ENCODE measurements at places on chromosomes 4 and X.

GRCh38 chr4:76067652-76068286 lies 6.7 kb upstream of the ART3 start:
- peak; percentile 83 for DNase-seq

DNA sequence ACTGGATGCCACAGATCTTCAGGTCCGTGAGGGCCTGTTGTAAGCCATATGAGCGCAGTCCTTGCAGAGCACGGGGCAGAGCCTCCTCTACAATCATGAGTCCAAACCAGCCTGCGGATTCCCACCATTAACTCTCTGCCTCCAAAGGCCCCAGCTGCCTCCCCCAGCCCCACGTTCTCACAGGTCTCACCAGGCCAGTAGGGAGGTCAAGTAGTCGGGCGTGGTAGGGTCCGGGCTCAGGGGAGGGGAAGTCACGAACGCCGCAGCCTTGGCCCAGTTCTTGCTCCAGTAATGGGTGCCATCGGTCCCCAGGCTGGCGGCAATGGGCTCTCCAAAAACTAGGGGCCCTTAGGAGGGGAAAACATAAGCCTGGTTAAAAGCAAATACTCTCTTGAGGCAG lies 53.6 kb downstream of the CRMP1 start:
- no peak for DNase-seq

GRCh38 chrX:19554786-19555185 lies 39.5 kb upstream of the MAP3K15 start:
- no peak for DNase-seq

DNA sequence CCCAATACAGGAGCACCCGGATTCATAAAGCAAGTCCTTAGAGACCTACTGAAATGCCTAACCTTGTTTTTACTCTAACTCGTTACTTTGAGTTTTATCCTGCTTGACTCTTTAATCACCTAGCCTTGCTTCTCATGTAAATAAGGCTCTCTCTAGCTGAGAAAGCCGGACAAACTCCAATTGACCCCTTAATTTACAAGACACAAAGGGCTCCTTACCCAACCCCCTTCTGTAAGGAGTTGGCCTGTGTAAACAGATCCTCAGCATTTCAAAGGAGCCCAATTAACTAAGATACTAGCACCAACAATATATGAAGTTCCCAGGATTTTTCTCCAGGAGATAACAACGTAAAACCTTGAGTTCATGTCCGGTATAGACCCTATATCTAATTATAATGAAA lies 61.7 kb downstream of the CT47B1 start:
- no peak for DNase-seq

DNA sequence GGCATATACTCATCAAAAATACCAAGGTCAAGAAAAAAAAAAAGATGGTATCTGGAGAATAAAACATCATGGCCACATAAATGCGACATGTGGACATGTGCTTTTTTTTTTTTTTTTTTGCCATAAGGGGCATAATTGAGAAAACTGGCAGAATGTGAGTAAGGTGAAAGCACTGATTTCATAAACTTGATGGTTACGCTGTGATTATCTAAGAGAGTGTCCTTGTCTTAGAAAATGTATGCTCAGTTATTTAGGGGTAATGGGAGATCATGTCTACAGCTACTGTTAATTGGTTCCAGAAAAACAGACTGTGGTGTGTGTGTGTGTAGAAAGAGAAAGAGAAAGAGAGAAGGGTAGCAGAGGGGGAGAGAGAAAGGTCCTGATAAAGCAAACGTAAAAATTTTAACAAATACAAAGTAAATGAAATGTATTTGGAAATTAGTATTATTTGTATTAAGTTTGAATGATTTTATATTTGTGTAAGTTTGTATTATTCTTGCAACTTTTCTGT lies 8.1 kb downstream of the DNAJB14 start:
- peak; percentile 6 for DNase-seq

DNA sequence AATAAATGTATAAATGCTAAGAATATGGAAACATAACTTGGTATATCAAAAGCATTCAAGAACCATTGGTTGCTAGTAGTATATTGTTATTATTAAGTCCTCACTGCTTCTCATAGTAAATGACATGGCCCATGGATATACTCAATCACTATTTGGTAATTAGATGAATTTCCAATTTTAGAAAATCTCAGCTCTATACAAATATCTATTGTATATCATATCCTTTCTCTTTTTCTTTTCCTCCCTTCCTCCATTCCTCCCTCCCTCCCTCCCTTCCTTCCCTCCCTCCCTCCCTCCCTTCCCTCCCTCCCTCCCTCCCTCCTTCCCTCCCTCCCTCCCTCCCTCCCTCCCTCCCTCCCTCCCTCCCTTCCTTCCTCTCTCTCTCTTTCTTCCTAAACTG lies 514.4 kb upstream of the LCORL start:
- no peak for DNase-seq

DNA sequence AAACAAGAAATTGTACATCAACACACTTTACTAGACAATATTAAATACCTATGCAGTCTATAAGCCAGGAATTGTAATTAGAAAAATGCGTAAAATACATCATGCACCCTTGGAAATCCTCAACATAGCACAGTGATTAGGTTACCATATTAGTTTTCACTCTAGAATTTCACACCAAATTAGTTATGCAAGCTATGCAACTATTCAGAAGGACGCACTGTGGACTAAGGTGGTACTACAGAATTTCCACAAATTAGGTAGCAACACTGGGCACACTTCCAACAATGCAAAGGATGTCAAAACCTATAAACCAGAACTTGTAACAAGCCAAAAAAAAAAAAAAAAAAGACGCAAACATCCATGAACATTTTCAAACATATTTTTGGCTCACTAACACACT lies 71.1 kb upstream of the ZCCHC13 start:
- DNase-seq: peak; percentile 54

- no peak for DNase-seq
Measured at GRCh38 chrX:19616959-19617358, 101.7 kb upstream of the MAP3K15 start.

DNA sequence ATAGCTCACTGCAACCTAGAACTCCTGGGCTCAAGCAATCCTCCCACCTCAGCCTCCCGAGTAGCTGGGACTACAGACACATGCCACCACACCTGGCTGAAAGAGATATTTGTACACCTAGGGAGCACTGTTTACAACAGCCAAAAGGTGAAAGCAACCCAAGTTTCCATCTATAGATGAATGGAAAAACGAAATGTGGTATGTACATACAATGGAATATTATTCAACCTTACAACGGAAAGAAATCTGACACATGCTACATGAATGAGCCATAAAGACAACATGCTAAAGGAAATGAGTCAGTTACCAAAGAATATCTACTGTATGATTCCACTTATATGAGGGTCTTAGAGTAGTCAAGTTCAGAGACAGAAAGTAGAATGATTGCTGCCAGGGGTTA lies 52.2 kb downstream of the ABCG2 start:
- no peak for DNase-seq

DNA sequence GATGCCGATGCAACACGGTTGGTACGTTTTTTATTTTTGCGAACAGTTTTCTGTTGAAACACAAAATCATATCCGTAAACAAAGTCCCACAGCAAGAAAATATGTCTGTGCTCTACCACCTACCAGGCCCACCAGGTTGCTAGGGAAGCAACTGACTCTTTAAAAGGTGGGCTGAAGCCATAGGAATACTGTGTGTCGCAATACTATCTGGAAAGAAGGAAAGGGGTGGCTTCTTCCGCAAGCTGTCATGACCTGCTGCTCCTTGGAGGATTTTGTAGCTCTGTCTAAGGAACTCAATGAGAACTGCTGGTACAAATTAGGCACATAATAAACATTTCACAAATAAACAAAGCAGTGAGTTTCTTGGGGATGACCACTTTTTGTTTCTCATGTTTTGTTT lies 46.5 kb downstream of the BEND2 start:
- no peak for DNase-seq

DNA sequence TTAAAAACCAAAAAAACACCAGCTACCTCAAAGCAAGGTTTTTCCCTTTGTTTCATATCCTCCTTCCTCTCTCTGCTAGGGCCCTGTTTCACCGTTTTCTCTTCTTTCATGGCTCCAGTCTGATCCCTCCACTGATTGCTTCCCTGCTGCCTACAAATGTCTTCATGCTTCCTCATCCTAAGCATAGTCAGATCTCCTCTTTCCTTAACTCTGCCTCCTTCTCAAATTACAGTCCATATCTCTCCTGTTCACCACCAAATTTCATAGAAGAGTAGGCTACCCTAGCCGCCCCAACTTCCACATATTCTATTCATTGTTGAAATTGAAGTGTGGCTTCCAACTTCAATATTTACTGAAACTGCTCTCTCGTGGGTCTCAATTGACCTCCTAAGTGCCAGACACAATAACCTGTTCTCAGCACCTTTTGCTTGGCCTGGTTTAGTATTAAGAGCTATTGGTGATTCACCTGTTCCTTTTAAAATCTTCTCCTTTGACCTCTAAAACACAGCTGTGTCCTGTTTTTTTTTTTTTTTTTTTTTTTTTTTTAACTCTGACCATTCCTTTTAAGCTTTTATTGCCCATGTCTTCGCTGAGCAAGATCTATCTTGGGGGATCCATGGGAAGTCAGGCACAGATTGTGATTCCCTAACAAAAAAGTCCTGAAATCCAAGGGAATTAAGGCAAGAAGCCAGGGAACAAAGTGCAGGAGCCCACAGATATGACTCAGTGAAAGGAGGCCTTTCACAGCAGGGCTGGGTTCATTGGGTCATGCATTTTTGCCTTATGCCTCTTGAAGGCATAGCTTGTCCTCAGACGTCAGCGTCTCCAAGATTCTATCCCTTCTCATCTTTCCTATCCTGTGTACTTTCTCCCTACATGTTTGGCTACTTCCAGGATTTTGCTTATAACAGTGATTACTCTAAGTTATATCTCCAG lies 85.4 kb downstream of the RPS3A start:
- DNase-seq: no peak

DNA sequence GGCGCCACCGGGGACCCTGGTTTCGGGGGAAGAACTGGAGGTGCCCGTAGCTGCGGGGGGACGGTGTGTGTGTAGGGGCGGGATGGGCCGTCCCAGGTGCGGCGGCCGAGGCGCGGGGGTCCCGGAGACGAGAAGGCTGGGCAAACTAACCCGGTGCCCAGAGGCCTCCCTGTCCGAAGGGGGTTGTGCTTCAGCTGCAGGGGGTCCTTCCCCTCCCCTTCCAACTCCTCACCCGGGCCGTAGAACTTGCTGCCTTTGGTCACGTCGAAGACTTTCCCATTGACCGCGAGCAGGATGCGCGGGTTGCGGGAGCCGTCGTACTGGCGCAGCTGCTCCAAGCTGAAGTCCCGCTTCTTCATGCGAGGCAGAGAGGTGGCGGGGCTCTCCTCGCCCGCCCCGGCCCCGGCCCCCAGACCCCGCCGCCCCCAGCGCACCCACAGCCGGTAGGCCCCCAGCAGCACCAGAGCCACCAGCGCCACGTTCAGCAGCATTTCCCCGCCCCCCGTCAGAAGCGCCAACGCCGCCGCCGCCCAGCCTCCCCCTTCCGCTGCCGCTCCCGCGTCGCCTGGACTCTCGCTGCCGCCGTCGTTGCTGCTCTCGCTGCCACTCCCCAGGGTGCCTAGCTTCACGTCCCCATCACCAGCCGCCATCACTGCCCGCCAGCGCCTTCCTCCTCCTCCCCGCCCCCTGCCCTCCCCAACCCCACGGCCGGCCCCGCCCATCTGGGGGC lies at the start of gene PGRMC2:
Gene PGRMC2 (minus strand): TSS at position 673 of the 730 bp plus-strand sequence. CDS start 23 bp downstream, at position 650.
- DNase-seq: peak; percentile 55

DNA sequence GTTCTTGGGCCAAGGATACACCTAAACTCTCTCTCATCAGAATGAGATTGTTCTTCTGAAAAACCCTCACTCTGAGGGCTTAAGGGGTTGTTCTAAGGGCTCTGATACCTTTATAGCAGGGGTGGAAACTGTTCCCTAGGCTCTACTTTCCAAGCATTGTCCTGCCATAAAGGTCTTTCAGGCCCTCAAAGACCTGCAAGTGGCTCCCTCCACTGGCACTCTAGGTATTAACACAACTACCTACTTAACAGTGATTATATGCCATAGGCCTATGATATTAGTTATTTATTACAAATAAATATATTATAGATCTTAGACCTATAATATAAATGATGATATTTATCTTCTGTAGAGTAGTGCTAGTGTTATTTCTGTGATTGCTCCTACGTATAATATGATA lies 473.7 kb upstream of the RPS6KA3 start:
- no peak for DNase-seq

DNA sequence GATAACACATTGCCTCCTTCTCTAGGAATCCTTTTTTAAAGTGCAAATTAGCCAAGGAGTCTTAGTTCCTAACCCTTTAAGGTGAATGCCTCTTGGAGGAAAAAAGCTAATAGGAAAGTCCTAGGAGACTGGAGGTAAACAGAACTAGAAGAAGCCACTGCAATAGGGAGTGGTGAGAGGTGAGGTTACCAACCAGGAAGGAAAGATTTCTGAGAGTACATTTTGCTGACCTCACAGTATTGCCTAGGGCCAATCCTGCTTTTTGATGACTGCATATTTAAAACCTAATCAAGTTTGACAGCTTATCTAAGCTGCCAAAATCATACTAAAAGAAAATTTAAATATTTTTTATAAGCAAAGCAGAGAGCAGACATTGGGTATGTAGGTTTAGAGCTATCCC lies 7.3 kb upstream of the CUL4B start:
- no peak for DNase-seq

GRCh38 chrX:31909850-31910572 lies 838.2 kb upstream of the FTHL17 start:
- no peak for DNase-seq

GRCh38 chr4:140641105-140641555 lies 72.4 kb upstream of the UCP1 start:
- no peak for DNase-seq

GRCh38 chrX:151789179-151789800 lies 54.7 kb downstream of the CNGA2 start:
- no peak for DNase-seq

DNA sequence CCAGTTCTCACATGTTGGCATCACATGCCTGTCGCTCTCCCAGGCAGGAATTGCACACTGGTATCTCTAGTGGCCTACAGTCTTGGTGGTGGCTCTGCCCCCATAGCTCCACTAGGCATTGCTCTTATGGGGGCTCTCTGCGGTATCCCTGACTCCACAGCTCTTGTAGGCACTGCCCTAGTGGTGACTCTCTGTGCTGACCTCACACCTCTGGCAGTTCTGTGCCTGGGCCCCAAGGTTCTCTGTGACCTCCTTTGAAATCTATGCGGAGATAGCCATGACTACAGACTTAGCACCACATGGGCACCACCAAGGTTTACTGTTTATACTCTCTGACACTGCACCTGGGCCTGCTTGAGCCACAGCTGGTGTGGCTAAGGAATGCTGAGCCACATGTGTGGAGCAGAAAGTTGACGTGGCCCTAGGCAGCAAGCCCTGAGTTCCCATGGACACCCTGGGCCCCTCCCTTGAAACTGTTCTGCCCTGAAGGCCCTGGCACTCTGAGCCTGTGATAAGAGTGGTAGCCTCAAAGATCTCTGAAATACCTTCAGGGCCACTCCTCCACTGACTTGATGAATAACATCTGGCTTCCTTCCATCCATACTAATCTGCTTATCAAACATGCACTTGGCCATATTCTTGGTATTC lies 8.0 kb downstream of the SLC9B1 start:
- DNase-seq: no peak

GRCh38 chr4:36178484-36178883 lies 65.8 kb downstream of the ARAP2 start:
- no peak for DNase-seq

GRCh38 chrX:134625315-134625718 lies 33.0 kb downstream of the PLAC1 start:
- no peak for DNase-seq

All from NAMALWA (cell line).